ENCODE measurements at places on chromosomes 11 and 22.

- DNase-seq: no peak
Observed at GRCh38 chr11:90594658-90595057, 371.8 kb upstream of the CHORDC1 start.

GRCh38 chr11:62340269-62340901 is 3.1 kb downstream of the ASRGL1 start:
- no peak for DNase-seq

GRCh38 chr11:45614196-45614828 is 51.1 kb downstream of the CHST1 start:
- DNase-seq: no peak

GRCh38 chr11:79699246-79699645 is 258.4 kb upstream of the TENM4 start:
- no peak for DNase-seq

DNA sequence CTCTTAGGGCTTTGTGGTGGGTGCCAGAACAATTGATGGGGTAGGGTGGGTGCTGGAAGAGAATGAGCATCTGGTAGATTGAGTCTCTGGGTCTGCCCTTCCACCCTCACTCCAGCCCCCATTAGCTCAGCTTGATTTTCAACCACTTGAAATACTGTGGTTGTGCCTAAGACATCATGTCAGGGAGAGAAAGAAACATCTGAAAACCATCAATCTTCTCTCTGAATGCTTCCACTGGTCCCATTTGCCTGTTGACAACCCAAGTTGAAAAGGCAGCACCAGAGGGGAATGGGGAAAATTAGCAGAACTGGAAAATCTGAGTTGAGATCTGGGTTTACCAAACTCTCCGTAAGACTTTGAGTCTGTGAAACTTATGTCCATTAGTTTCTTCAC is 26.1 kb downstream of the CD44 start:
- DNase-seq: no peak

DNA sequence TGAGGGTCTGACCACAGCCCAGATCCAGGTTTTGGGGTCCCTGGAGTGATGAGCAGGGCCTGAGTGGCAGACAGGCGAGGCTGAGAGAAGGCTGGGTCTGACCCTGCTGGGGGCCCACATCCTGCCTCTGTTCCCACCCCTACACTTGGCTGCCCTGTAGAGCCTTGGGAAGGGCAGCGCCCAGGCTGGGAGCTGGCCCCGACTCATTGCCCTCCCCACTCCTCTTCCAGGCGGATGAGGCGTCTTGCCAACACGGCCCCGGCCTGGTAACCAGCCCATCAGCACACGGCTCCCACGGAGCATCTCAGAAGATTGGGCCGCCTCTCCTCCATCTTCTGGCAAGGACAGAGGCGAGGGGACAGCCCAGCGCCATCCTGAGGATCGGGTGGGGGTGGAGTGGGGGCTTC is 4.9 kb downstream of the DERL3 start:
- DNase-seq: no peak

DNA sequence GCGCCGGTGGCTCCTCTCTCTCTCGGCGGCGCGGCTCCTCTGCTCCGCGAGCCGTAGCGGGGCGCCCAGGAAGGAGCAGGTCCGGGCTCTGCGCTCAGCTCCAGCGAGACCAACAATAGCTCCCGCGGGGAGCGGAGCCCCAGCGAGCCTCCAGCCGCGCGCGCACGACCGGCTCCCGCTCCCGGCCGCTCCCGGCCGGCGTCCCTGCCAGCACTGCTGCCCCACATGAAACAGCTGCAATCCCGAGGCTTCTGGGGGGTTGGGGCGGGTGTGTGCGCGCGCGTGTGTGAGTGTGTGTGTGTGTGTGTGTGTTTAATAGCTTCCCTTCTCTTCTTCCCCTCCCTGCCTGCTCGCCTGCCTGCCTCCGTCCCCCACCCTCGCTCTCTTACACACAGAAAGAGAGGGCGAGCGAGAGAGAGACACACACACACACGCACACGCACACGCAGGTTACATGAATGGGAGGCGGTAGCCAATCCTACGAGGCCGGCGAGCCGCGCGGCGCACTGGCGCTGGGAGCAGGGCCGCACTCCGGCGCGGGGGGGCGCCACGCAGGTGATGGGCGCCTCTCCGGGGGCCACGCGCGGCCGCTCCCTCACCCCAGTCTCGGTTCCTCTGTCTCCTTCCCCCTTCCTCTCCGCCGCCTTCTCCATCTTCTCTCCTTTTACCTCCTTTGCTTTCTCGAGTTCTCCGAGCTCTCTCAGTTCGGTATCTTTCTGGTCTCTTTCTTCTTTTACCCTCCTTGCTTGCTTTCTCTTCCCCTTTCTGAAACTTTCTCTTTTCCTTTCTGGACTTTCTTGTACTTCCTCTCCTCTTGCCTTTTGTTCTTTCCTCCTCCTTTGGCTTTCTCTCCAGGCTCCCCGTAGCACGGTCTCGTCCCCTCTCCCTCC is at the start of gene TENM4:
Gene TENM4, minus strand, starts transcription at position 460 of the 890 bp plus-strand sequence. CDS start 371,086 bp downstream, outside the sequence.
- DNase-seq: no peak

- DNase-seq: no peak
Observed at GRCh38 chr11:22957786-22958185, 97.5 kb upstream of the CCDC179 start.

DNA sequence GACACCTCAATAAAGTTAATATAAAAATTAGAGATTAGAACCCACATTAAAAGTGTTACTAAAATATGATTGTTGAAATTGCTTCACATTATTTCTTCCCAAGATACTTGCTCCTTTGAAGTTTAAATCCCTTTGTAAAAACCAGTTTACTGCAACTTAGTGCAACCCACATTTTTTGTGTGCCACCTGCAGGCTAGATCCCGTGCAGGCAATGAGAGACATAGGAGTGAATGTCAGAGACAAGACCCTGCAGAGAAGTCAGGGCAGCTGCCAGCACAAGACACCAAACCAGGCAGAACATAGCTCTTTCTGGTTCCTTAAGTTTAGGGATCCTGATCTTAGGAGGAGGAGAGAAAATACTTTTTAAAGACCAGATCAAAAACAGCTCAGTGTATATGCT is 142.8 kb upstream of the MTNR1B start:
- no peak for DNase-seq

- no peak for DNase-seq
Observed at GRCh38 chr11:101881586-101881985, 33.2 kb upstream of the CEP126 start.

- DNase-seq: no peak
Observed at GRCh38 chr11:116326146-116326545, 446.6 kb downstream of the BUD13 start.

- DNase-seq: no peak
Observed at GRCh38 chr11:82796998-82797961, 63.6 kb upstream of the FAM181B start.

DNA sequence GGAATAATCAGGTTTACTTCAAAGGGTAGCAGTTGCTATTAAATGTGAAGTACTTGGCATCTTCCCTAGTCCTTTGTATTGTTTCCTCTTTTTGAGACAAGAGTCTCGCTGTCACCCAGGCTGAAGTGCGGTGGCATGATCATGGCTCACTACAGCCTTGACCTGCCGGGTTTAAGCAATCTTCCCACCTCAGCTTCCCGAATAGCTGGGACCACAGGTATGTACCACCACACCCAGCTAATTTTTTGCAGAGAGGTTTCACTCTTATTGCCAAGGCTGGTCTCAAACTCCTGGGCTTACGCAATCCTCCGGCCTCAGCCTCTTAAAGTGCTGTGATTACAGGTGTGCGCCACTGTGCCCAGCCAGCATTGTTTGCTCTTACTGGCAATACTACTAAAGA is 36.2 kb upstream of the RAPSN start:
- no peak for DNase-seq

Measured in activated CD8-positive, alpha-beta memory T cell treated with anti-CD3 and anti-CD28 coated beads for 48 hours (primary cell).